ENCODE measurements at places on chromosomes 2 and 18. TPM values are rescaled to one million over a fixed set of nuclear protein-coding genes. Genes with fewer than 3 reads are reported as not detected.

Gene TUBB8B
- not detected for total RNA-seq

Gene OTX1
- not detected for total RNA-seq

Gene CNDP1
- not detected for total RNA-seq

Gene RAMP1
- total RNA-seq: 3.7 TPM

Gene GALNT13
- 0.20 TPM for total RNA-seq
